Ammon's horn (tissue), 1 donor: ENCODE measurements at places on chromosomes 16 and 17.

- DNase-seq: no peak
These were observed 769 bp downstream of the TMEM88 start for GRCh38 chr17:7855660-7856010.

GRCh38 chr16:728131-728889 is 1.4 kb downstream of the HAGHL start:
- peak; percentile 63 for DNase-seq

GRCh38 chr17:13920413-13920812 is 148.9 kb upstream of the COX10 start:
- no peak for DNase-seq

DNA sequence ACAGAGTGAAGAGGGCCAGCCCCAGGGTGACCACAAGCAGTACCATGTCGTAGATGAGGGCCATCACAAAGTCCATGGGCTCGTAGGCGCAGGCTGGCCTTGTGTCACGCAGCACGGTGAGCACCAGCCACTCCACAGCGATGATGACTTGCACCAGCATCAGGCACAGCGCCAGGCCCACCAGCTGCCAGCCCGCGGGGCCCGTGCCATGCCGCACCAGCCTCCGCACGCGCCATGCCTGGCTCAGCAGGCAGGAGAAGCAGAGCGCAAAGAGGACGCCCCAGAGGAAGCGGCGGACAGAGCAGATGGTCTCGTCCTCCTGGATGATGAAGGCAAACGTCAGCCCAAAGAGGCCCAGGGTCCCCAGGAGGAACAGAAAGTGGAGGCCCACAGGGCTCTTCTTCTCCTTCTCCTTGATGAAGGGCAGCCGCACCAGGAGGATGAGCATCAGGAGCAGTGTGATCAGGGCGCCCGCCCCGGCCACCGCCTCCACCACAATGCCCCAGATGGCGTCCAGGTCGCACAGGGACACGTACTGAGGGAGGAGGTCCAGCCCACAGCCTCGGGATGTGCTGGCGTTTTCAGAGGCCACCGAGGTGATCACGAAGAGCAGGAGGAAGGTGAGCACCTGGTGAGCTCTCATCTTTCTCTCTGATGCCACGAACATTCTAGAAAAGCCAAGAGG is 12.3 kb downstream of the GPRC5B start:
- peak; percentile 92 for DNase-seq

- no peak for DNase-seq
These were observed 323.3 kb downstream of the BCAS3 start for GRCh38 chr17:61000911-61001310.

- DNase-seq: no peak
These were observed 29.1 kb downstream of the SEC14L5 start for GRCh38 chr16:4987250-4987579.

GRCh38 chr16:87474017-87474416 is 18.8 kb downstream of the ZCCHC14 start:
- no peak for DNase-seq

DNA sequence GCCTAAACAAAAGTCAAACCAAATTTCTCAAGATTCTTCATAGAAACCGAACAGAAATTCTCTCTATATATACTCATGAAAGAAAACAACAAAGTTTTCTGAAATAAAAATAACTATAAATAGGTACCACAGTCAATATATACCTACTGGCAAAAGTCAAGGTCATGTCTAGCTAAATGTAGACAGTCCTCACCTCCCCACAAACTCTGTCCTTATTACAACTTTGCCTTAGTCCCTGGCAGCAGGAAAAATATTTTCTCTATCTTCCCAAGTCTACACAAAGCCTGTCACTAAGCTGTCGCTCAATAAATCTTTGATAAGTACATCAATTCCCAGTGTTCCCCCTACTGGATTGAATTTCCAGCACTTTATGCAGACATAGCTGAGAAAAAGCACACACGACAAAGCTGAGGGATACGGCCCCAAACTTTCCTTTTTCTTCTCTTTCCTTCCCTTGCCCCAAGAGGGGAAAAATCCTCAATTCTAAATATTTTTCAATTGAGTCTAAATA is 2.7 kb downstream of the CFAP20 start:
- no peak for DNase-seq

DNA sequence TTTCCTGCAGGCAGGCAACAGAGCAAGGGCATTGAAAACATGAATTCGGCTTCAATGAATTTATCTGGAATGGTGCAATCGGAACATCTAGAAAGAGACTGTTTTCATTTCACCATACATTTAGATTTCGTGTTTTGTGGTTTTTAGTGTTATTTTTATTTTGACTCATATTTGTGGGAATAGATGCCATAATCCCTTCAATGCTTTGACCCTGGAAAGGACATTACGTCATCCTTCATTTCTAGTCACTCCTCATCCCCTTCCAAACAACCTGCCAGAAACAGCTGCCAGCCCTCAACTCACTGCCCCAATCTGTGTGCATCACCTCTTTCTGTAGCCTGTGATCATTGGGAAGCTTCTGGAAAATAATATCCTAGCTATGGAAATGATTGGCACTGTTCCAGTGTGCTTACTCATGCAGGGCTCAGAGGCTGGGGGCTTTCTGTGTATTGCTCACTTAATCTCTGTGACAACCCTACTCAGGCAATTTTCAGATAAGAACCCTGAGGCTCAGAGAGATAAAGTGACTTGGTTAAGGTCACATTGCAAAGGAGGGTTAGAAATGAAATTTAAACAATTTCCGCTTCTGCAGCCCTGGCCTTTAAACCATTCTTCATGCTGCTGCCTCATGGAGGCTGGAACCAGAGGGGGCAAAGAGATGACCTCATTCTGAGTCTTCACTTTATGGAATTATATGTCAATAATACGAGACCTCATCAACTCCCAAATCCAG is 9.5 kb upstream of the KSR1 start:
- DNase-seq: no peak

GRCh38 chr16:80997139-80997798 is 9.4 kb downstream of the CMC2 start:
- DNase-seq: no peak

- peak; percentile 51 for DNase-seq
These were observed 5.6 kb upstream of the TUBG2 start for GRCh38 chr17:42653179-42654124.

- DNase-seq: no peak
These were observed 7.8 kb downstream of the CRHR1 start for GRCh38 chr17:45791935-45792334.

GRCh38 chr16:28931801-28932225 is at the start of gene CD19:
Gene CD19, plus strand, starts transcription at chr16:28931971. Its CDS starts 30 bp downstream, at chr16:28932001.
- no peak for DNase-seq

DNA sequence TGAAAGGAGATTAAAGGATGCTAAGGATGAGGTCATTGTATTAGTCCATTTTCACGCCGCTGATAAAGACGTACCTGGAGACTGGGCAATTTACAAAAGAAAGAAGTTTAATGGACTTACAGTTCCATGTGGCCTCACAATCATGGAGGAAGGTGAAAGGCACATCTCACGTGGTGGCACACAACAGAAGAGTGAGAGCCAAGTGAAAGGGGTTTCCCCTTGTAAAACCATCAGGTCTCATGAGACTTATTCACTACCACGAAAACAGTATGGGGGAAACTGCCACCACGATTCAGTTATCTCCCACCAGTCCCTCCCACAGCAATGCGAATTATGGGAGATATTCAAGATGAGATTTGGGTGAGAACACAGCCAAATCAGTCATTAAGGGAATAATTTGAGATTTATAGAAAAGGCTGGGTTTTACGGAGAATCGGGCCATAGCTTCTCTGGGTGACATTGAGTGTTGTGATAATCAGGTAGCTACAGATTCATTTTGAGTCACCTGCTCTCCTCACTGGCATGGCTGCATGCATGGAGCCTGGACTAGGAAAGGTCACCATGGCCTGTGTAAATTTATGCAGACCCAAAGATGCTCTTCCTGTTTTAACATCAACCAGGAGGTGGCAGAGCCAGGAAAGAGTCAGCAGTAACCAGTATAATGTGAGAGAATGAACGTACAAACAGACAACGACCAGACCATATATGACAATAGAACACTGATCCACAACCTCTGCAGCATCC is 40.5 kb upstream of the DYNLRB2 start:
- no peak for DNase-seq

GRCh38 chr17:74082886-74083285 is 120.6 kb upstream of the RPL38 start:
- no peak for DNase-seq

DNA sequence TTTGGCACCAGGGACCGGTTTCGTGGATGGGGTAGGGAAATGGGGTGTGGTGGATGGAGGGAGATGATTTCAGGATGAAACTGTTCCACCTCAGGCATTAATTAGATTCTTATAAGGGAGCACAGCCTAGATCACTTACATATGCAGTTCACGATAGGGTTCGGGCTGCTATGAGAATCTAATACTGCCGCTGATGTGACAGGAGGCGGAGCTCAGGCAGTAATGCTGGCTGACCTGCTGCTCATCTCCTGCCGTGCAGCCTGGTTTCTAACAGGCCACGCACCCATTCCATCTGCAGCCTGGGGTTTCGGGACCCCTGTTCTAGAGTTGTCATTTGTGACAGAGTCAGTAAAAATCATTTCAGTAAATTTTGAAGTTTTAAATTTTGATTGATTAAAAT is 99.7 kb downstream of the CHD9 start:
- DNase-seq: no peak
